Stimulated activated CD8-positive, alpha-beta memory T cell treated with anti-CD3 and anti-CD28 coated beads, Interleukin-2, amount 100 ng/mL, for 48 hours (primary cell): ENCODE measurements at places on chromosomes 16 and 17.

GRCh38 chr16:72927199-72928089, 120.5 kb downstream of the ZFHX3 start:
- no peak for DNase-seq

DNA sequence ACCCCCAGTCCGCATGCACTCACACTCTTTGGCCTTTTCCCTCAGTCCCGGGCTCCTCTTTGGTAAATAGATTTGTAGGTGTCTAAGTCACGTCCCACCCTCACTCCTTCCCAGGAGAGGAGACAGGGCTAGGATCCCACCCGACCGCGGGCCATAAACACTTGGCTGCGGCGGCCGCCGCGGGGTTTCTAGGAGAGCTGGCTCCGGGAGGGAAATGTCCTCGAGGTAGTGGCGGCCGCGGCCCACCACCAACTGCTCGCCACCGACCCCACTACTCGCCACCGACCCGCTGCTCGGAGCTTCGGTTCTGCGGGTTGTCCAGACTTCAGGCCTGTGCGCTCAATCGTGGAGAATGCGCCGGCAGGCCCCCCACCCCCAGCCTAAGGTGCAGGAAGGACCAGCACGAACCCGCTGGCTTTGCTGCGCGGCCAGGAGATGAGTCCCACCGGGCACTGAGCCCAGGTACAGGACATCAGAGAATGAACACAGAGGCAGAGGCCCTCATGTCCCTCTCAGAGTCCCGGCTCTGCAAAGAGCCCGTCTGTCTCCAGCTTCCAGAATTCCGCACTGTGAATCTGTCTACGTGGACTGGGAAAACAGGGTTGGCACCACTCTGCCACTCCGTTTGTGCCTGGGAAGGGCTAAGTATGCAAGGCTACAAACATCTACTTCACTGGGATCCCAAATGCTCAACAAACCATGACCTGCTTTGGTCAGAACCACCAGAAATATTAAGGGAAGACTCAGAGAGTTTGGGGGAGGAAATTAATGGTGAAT, 2.5 kb downstream of the PRAC2 start:
- DNase-seq = no peak

- no peak for DNase-seq
Measured at GRCh38 chr16:50093607-50094539, 28.1 kb downstream of the HEATR3 start.

- no peak for DNase-seq
Measured at GRCh38 chr17:78127239-78127887, 1.2 kb downstream of the TMC6 start.

DNA sequence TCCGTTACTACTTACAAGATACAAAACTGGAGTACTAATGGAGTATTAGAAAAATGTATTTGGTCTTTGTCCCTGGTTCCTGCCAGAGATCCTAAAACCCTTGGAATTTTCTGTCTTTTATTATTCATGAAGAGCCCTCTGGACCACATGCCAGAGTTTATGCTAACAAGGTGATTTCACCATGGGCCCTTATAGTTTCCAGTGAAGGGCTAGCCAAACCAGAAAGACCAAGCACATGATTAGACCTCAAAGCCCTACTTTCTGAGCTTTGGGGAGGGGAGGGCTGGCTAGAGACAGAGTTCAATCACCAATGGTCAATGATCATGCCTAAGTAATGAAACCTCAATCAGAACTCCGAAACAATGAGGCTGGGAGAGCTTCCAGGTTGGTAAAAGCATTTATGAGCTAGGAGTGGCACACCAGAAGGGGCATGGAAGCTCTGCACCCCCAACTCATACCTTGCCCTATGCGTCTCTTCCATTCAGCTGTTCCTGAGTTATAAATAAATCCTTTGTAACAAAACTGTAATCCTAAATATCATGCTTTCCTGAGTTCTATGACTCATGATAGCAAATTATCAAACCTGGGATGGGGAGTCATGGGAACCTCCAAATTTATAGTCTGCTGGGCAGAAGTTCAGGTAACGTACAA, 10.4 kb downstream of the DCUN1D3 start:
- DNase-seq = no peak

DNA sequence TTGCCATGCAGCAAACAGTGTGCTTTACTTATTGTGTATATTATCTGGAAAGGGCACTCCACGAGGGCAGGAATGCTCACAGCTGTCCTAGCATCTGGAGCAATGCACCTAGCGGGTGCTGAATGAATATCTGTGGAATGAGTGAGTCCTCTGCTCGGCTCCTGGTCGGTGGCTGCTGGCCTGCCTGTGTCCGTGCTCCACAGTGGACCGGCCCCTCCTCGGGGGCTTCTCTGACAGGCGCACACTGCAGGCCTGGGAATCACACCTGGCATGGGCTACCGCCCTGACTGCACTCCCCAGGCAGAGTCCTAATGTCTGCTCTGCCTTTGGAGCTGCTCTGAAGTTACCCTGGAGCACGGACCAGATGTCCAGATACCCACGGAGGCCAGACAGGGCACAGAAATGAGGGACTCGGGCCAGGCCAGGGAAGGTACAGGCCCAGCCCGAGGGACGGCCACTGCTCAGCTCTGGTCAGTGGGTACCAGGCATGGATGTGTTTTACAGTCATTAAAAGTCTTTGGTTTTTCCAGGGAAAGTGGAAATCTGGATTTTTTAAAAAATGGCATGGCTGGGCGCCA, 21.1 kb upstream of the AKTIP start:
- DNase-seq = no peak

DNA sequence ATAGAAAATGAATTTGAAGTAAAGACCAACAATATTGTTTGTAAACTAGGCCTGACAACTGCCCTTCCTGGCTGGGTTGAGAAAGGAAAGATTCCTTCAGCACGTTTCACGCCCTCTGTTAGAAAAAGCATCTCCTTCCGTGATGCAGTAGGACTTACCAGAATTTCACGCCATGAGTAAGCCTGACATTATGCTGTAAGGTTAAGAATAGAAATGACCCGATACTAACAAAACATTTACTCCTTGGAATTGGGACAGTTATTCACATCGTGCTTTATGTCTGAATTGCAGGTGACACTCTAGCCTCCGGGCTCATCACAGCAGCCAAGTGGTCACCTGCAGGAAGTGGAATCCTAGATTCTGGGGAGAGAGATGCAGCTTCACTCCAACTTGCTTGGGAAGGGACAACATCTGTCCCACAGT, 17.5 kb downstream of the MARCHF10 start:
- DNase-seq = no peak

- no peak for DNase-seq
Measured at GRCh38 chr17:48643697-48644012, 17.5 kb upstream of the HOXB9 start.

- no peak for DNase-seq
Measured at GRCh38 chr16:53565296-53565863, 62.4 kb upstream of the AKTIP start.

DNA sequence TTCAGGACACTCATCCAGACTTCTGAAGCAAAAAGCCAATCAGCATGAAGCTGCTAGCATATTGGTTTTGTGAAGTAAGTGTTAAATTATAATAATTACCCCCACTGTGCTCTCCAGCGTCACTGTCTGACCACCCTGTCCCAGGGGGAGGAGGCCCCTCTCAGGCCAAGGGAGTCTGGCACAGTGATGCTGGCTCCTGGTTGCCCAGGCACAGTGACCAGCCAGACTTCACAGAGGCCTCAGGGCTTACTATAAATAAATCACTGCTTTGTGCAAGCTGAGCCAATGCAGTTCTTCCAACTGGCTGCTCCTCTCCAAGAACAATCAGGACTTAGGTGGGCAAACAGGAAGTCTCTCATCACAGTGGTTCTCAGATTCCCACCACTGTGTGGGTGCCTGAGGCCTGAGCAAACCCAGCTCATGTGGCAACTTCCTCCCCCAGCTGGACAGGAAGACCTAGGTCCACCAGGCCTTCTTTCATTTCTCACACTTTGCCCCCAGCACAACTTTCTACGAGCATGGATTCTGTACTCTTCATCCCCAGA, 1.7 kb upstream of the DBNDD1 start:
- DNase-seq = no peak
